Esophagus muscularis mucosa (tissue), 4 donors: ENCODE measurements at places on chromosomes 7 and 10.

GRCh38 chr10:79158402-79159097, 89.8 kb downstream of the ZMIZ1 start:
- no peak for DNase-seq

- no peak for DNase-seq
Observed at GRCh38 chr10:18214691-18215563, 74.7 kb downstream of the CACNB2 start.

GRCh38 chr10:5945190-5945509, 32.2 kb downstream of the IL15RA start:
- no peak for DNase-seq

- DNase-seq: no peak
Observed at GRCh38 chr10:82910301-82910700, 1035.3 kb downstream of the NRG3 start.

- DNase-seq: no peak
Observed at GRCh38 chr7:92609921-92610518, 19.8 kb upstream of the FAM133B start.

DNA sequence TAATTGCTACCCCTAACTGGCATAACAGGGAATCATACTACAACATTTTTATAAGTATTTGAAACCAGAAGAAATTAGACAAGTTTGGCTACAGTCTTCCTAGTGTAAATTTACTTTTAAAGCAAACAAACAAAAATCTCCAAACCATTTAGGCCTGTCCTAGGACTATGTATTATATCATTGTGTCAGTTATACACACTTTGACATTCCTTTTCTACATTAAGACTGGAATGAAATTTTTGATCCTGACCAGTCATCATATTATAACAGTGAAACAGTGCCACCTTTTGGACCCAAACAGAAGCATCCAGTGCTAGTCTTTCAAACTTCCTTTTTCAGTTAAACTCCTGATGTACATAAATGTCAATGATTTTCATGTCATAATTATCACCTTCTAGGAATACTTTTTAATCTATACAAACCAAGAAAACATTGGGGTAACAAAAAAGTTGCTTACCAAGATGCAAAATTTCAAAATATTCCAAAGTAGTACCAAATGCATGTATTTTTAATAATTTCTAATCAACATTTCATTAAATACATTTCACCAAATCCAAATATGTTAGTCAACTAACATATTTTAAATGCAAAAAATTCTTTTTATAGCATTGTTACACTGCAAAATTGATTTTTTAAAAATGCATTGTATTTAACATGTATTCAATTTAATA, 75.7 kb downstream of the IMMP2L start:
- DNase-seq: no peak

GRCh38 chr7:42471573-42472174, 234.7 kb upstream of the GLI3 start:
- no peak for DNase-seq

GRCh38 chr10:63110940-63111339, 22.2 kb upstream of the NRBF2 start:
- no peak for DNase-seq

GRCh38 chr10:29540016-29540415, 94.8 kb downstream of the SVIL start:
- no peak for DNase-seq

DNA sequence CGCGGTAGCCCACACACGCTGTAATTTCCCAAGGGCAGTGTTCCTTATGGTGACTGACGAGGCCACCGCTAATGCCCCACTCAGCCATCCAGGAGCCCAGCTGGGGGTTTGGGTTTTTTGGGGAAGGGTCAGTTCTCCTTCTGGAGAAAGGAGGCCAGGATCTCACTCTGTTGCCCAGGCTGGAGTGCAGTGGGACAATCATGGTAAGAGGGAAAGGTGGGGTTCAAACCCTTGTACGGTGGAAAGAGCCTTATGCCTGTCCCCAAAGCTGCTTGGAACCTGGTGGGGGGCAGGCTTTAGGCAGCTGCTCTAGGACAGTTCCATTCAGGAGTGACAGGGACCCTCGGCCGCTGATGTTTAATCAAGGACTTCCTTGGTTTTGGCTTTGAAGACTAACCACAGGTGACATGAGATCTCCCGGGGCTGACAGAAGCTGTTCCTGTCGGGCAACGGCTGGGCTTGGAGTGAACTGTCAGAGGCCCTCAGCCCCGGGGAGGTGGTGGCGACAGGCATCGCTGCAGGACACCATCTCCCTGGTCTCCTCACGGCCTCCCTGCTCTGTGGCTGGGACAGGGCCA, 84.5 kb downstream of the CARD11 start:
- no peak for DNase-seq

- no peak for DNase-seq
Observed at GRCh38 chr10:97065128-97065527, 120.6 kb downstream of the SLIT1 start.

- DNase-seq: no peak
Observed at GRCh38 chr7:24366876-24367275, 82.9 kb downstream of the NPY start.

- DNase-seq: no peak
Observed at GRCh38 chr10:131972474-131973071, 9.2 kb downstream of the BNIP3 start.

- DNase-seq: no peak
Observed at GRCh38 chr7:121442845-121443244, 46.7 kb upstream of the FAM3C start.

- no peak for DNase-seq
Observed at GRCh38 chr7:121000081-121000983, 11.8 kb downstream of the CPED1 start.

DNA sequence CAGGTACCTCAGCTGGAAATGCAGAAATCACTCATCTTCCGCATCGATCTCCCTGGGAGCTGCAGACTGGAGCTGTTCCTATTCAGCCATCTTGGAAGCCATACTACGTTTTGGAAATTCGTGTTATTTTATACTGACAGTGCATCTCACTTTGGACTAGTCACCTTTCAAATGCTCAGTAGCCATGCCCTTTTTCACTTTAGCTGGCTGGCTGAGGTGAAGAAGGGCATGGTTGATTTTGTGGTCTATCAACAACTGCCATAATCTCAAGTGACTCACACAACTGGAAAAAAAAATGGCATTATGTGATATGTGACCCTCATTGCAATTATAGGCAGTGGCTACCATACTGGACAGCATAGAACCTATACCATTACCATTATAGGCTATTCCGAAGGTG, 100.5 kb downstream of the CCDC71L start:
- no peak for DNase-seq
